Substantia nigra (tissue), 51 donors: ENCODE measurements at places on chromosomes 2 and 18.
A peak's percentile ranks its signal among the peaks of the same experiment; 100 is the strongest.

GRCh38 chr2:152322222-152322621 is 12.8 kb upstream of the FMNL2 start:
- no peak for DNase-seq

DNA sequence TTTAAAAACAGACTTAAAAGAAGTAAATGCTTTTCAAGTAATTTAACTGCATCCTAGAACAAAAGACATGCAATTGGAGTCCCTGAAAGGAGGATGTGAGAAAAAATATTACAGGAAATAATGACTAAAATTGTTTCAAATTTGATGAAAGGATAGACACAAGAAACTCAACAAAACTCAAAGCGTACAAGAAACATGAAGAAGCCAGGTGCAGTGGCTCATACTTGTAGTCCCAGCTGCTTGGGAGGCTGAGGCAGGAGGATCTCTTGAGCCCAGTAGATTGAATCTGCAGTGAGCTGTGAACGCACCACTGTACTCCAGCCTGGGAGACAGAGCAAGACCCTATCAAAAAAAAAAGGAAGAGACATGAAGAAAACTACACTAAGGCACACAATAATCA is 118.1 kb upstream of the SLC39A10 start:
- no peak for DNase-seq

GRCh38 chr2:170928036-170928823 is 823 bp upstream of the GORASP2 start:
- no peak for DNase-seq

GRCh38 chr18:12391487-12392165 is 14.6 kb upstream of the AFG3L2 start:
- DNase-seq: peak; percentile 49

- no peak for DNase-seq
These were observed 158.1 kb upstream of the SLC39A10 start for GRCh38 chr2:195498839-195499490.

- DNase-seq: no peak
These were observed 95.6 kb downstream of the TNFRSF11A start for GRCh38 chr18:62420513-62421209.

GRCh38 chr18:22667616-22668422 is 250.1 kb upstream of the CTAGE1 start:
- DNase-seq: no peak

- DNase-seq: no peak
These were observed 5.5 kb downstream of the WDSUB1 start for GRCh38 chr2:159281002-159281401.

GRCh38 chr2:120859128-120859527 is 123.5 kb downstream of the GLI2 start:
- no peak for DNase-seq

DNA sequence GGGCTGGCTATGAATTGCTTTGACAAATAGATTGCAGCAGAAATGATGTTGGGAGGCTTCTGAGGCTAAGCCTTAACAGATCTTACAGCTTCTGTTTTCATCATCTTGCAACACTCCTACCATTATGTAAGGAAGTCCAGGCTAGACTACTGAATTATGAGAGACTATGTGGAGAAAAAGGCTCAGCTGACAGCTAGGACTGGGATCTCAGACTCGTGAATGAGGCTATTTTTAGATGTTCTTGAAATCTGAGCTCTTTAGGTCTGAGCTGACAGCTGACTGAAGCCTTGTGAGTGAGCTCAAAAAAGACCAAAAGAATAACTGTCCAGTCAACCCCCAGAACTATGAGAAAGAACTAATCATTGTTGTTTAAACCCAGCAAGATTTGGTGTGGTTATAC is 70.3 kb downstream of the VWC2L start:
- DNase-seq: peak; percentile 0

DNA sequence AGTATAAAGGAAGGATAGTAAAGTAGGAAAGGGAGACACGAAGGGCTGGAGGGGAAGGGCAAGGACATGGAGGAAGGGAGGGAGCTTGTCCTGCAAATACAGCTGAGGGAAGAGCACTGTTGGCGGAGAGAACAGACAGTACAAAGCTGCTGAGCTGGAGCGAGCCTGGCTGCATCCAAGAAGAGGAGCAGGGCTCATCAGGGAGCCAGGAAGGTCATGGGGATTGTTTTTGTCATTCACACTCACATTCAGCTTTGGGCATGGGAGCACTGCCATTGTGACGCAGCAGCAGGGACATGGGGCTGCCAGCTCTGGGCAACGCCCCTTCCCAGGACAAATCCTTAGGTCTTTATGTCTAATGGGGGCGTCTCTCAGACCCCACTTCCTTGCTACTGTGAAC is 125.1 kb downstream of the COPS8 start:
- DNase-seq: no peak

- DNase-seq: no peak
These were observed 12.2 kb upstream of the BOD1L2 start for GRCh38 chr18:57134618-57135135.

GRCh38 chr2:108193251-108193650 is 46.5 kb upstream of the SULT1C3 start:
- no peak for DNase-seq

- DNase-seq: no peak
These were observed 550 bp upstream of the SFXN5 start for GRCh38 chr2:73072129-73072395.

GRCh38 chr2:71715241-71715750 is 261.9 kb downstream of the DYSF start:
- DNase-seq: no peak

DNA sequence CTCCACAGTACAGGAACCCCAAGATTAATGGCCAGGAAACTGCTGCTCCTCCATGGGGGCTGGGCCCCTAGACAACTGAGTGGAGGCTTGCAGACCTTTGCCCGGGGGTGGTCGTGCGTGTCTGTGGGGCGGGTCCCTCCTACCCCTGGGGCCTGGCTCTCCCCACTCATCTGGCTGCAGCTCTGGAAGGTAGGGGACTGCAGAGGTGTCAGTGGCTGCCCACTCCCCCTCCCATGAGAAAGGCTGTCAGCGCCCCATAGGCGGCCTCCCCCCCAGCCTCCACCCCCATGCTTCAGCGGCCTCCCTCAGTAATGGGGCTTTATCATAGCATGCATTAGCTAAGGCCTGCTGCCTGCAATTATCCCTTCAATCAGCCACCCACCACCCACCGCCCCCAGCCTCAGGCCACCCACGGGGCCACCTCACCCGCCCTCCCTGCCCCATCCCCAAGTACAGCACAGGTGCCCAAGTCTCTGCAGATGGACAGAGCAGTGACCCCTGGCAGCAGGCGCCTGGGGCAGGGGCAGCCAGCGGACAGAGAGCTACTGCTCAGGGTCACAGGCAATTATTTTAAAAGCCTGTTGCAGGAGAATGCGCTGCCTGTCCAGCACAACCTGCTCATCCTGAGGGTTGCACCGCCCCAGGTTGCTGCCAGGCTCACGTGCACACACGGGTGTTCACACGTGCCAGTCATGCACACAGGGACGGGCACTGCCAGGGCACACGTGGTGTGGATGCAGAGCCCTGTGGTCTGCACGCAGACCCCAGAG is 9.1 kb upstream of the ECEL1 start:
- DNase-seq: no peak

DNA sequence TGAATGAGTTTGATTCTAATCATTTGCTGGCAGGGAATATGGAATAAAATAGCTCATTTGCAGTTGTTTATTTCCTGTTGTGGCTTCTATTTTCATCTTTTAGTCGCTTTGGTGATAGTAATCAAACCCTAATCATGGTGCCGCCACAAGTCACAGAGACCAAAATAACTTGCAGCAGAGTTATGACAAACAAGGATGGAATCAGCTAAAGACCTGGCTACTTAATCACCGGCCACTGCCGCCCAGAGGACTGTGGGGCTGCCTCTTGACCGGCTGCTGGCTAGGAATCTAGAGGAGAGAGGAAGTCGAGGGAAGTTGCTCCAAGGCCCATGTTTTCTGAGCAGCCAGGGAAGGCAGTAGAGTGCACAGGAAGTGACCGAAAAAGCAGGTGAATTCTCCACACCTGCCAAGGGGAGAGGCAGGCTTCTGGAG is 5.1 kb upstream of the SMAD7 start:
- DNase-seq: no peak

GRCh38 chr2:65626831-65627230 is 194.4 kb upstream of the SPRED2 start:
- DNase-seq: no peak

GRCh38 chr2:54387059-54387991 is 68.8 kb upstream of the SPTBN1 start:
- no peak for DNase-seq

- no peak for DNase-seq
These were observed 207.1 kb downstream of the TDRD15 start for GRCh38 chr2:21330786-21331391.

GRCh38 chr2:46131-46470 is 204 bp downstream of the FAM110C start:
- no peak for DNase-seq

- no peak for DNase-seq
These were observed 125.5 kb downstream of the MC4R start for GRCh38 chr18:60247103-60247502.

DNA sequence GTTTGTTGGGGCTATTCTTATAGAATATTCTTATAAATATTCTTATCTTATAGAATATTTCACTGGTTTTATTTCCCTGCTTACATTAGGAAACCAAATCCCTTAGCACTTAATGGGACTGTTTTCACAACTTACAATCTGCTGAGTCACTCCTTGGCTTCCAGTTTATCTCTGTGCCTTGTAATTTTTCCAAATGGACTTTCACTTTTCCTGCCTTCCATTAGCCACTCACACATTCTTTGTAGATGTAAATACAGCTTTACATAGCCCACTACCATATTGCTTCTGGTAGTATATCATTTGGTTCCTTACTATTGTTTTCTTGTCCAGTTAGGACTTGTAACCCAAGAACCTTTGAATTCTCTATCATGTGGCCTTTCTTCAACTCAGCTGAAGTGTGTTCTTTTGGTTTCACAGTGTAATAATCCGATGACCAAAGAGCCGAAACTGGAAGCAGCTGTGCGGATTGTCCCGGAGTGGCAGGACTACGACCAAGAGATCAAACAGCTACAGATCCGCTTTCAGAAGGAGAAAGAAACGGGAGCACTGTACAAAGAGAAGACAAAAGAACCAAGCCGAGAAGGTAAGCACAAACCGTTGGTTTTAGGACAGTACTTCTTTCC is 96.1 kb downstream of the UGGT1 start:
- no peak for DNase-seq

- no peak for DNase-seq
These were observed 1.7 kb downstream of the PAX3 start for GRCh38 chr2:222296911-222297599.

- no peak for DNase-seq
These were observed 24.0 kb downstream of the SDC1 start for GRCh38 chr2:20200697-20201555.

GRCh38 chr2:111695441-111696007 is 188.5 kb downstream of the ANAPC1 start:
- no peak for DNase-seq

DNA sequence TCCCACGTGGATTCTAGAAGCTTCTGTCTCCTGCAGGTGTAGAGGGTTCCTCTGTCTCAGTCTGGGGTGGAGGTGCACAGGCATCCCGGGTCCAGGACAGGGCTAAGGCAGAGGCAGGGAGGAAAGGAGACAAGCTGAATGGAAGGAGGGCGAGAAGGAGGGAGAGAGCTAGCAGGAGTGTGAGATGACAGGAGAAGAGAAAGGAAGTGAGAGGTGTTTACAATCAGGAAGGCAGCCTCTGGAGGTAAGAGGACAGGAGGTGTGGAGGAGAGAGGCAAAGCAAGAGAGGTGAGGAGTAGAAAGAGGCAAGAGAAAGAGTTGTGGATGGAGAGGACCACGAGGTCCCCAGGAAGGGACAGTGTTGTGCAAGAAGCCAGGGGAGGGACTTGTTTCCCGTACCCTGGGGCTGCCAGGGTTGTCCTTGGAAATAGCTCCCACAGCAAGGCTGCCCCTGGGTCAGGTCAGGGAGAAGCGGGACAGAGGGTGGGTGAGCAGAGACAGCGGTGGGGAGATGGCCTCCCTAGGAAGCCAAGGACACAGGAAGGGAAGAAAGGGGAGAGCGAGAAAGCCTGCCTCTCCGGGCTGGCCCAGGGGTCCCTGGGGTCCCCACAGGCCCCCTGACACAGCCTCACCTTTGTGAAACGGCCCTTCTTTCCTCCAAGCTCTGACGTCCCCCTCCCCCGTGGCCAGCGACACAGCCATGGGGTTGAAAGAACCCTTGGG is 136.9 kb downstream of the CYP26B1 start:
- no peak for DNase-seq

- DNase-seq: no peak
These were observed 22.6 kb upstream of the SULT1C3 start for GRCh38 chr2:108217211-108217610.

- DNase-seq: no peak
These were observed 25.3 kb upstream of the ASPRV1 start for GRCh38 chr2:69986691-69987090.

- DNase-seq: no peak
These were observed 56.9 kb upstream of the PELI1 start for GRCh38 chr2:64201151-64201550.

DNA sequence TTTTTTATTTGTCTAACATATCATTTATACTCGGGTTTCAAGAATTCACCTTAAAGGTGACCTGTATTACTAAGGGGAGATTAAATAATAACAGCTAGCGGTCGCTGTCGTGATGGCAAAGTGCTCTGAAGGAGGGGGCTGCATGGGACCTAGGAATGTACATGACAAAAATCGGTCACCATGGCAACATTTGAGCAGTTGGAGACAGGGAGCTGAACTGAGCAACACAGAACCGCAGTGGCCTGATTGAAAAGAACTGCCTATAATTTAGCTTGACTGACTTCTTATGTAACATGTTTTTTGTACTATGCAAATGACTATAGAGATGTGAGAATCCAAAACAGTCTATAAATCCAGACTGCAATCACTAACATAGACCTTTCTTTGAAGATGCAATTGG is 34.3 kb upstream of the EPHA4 start:
- DNase-seq: no peak

- DNase-seq: no peak
These were observed 39.2 kb downstream of the FAM161A start for GRCh38 chr2:61814539-61815160.

- no peak for DNase-seq
These were observed 7.4 kb downstream of the DYSF start for GRCh38 chr2:71460595-71461303.
